ENCODE measurements at places on chromosomes 3 and 15.

GRCh38 chr3:123576122-123576521 is 8.7 kb downstream of the HACD2 start:
- no peak for DNase-seq

DNA sequence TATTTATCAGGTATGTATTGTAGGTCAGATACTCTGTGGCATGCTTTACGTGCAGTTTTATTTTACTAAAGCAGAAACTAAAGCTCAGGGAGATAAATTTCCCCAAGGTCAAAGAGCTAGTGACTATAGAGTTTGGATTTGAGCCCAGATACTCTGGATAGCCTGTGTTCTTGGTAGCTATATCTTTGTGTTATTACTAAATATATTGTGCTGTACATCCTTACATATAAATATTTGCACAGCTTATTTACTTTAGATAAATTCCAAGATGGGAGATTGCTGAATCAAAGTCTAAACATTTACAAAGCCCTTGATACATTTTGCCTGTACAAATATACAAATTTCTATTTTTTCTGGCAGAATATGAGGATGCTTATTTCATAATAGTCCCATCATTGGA is 660.9 kb upstream of the NAALADL2 start:
- no peak for DNase-seq

GRCh38 chr3:112109322-112109721 is 23.1 kb downstream of the C3orf52 start:
- DNase-seq: no peak

DNA sequence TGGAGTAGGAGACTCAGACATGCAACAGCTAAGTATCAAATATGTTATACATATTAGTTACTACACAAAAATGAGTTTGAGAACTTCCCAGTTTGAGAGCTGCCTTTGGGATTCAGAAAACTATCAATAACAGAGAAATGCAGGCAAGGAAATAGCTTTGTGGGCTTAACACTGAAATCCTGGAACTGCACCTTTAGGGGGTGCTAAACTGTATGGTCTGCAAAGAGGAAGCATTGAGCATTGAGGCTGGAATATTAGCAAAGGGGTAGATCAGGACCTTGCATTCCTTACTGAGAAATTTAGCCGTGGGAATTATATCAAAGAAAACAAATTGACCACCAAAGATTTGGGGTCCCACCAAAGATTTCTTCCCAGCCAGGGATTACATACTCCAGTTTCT is 580.0 kb downstream of the ZNF385D start:
- no peak for DNase-seq

GRCh38 chr3:8975081-8976020 is 12.1 kb upstream of the RAD18 start:
- no peak for DNase-seq

GRCh38 chr3:152149832-152150231 is 118.9 kb upstream of the MBNL1 start:
- no peak for DNase-seq

- peak; percentile 76 for DNase-seq
Measured at GRCh38 chr15:35289024-35289617, 204.0 kb upstream of the NANOGP8 start.

GRCh38 chr15:36590838-36591237 is 11.4 kb downstream of the CDIN1 start:
- no peak for DNase-seq

DNA sequence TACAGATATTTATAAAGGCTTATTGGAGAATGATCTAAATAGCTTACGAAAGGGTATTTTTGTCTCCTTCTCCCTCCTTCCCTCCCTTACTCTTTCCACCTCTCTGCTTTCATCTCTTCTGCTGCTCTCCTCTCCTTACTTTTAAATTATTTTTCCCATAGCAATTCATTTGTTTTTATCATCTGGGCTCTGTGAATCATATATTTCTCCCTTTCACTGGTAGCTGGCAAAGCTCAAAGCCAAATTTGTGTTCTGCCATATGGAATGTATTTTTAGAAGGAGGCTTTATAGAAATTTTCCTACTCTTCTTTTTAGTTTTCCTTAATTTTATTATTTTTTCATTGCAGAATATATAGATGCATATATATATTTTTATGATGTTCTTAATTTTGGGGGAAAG is 385.8 kb downstream of the C3orf38 start:
- DNase-seq: no peak

GRCh38 chr3:118607915-118608820 is 426.5 kb downstream of the IGSF11 start:
- no peak for DNase-seq

DNA sequence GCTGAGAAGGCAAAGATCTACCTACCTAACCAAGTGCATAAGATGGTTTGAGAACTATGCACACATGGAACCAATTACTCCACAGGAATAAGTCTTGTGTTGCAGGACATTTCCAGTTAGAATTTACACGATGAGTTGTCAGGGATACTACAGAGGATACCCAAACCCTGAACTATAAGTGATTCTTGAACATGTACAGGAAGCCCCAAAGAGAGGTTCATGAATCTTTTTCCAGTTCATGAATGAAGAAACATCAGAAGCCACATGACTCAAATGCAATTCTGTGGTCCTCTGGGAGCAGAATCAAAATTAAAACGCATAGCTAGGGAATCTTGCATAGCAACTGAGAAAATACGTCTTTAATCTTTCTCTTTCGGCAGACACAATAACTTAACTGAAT is 114.1 kb upstream of the LMCD1 start:
- no peak for DNase-seq

GRCh38 chr3:15703346-15703745 is 94.4 kb downstream of the ANKRD28 start:
- no peak for DNase-seq

DNA sequence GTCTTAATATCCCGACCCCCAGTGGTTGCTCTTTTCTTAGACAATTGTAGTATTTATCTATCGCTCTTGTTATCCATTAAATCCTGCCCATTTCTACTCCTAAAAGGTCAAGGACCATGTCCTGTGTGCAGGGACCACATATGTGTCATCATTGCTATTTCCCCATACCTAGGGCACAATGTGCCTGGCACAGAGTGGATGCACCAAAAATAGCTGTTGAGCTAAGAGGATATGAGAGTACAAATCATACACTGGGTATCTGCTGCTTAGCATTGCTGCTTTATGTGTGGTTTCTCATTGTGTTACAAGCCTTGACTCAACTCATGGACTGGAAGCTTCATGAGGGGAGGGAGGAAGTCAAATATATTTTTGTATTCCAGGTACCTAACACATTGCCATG is 3.4 kb upstream of the MITF start:
- DNase-seq: no peak

All from NCI-H1694 treated with DMSO at 0.1 percent for 48 hours (cell line).